ENCODE measurements at places on chromosomes 7 and 10.

DNA sequence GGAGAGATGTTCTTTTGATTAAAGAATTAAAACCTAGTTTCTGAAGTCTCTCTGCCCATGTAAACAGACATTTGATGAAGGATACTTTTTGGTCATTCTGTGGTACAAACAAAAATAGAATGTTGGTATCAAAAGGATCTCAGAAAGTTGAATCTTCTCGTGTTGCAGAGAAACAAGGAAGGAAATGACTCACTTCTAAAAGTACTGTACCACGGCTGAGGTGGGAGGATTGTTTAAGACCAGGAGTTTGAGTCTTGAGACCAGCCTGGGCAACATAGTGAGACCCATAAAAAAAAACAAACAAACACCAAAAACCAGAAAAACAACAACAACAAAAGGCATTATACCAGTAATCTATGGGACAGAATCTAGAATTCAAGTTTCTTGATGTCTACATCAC, 69.7 kb downstream of the PRSS58 start:
- peak; percentile 68 for DNase-seq

GRCh38 chr7:133530682-133531081, 277.8 kb downstream of the EXOC4 start:
- no peak for DNase-seq

DNA sequence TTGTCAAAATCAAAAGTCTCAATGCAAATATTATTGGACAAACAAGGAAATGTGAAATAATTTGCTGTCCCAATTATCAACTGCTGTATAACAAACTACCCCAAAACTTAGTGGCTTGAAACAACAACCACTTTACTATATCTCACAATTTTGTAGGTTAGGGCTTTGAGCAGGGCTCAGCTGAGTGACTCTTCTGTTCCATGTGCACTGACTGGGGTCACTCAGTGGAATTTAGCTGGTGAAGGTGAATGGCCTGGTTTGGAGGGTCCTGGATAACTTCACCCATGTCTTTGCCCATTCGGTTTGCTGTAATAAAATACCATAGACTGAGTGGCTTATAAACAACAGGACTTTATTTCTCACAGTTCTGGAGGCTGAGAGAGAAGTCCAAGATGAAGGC, 3.7 kb upstream of the GSDME start:
- no peak for DNase-seq

DNA sequence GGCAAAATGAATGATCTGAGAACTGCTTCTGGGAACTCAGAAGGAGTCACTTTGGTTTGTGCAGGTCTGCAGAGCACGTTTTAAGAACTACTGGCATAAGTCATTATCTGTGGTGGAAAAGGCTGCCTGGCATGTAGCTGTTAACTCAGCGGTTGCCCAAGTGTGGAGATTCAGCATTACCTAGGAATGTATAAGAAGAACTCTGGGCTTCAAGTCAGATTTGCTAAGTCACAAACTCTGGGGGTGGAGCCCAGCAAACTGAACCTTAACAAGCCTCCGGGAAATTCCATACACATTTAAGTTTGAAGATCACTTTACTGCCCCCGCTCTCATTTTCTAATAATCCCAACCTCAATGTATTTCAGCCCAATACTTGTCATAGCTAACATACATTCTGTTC, 31.1 kb downstream of the PLXDC2 start:
- DNase-seq = no peak

GRCh38 chr7:74002474-74003017, 25.4 kb upstream of the ELN start:
- DNase-seq = peak; percentile 94

- no peak for DNase-seq
Observed at GRCh38 chr10:80542053-80542452, 4.4 kb downstream of the SH2D4B start.

GRCh38 chr7:142548978-142549377, 200.3 kb upstream of the PRSS1 start:
- DNase-seq = no peak

GRCh38 chr7:111168182-111168581, 77.3 kb downstream of the LRRN3 start:
- DNase-seq = no peak

- DNase-seq = no peak
Observed at GRCh38 chr10:95761939-95762492, 6.1 kb downstream of the ENTPD1 start.

DNA sequence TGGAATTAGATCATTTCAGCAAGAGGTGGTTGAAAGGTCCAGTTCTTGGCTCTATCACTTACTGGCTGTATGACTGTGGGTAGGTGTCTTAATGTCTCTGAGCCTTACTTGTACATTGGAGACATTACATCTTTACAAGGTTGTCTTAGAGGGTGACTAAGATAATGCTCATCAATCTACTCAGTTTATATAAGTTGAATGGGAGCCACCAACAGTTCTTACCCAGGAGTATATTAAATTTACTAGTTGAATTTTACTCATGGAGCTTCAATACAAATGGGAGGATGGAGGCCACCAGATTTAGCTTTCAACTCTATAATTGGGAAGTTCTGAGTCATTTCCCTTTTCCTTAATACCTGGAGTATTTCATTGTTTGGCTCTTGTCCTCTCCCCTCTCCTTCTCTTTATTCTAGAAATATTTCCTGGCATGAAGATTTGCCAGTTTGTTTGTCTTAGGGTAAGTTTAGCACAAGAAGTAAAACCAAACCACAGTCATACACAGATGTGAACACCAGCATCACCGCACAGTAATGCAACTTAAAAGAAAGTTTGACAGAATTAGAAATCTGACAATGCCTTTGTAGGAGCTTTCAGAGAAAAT, 222.8 kb downstream of the LRMDA start:
- no peak for DNase-seq

GRCh38 chr10:103832806-103833205, 22.6 kb downstream of the SH3PXD2A start:
- DNase-seq = no peak

- no peak for DNase-seq
Observed at GRCh38 chr7:138513344-138513871, 53.3 kb downstream of the TRIM24 start.

- no peak for DNase-seq
Observed at GRCh38 chr7:92228100-92228499, 17.6 kb downstream of the KRIT1 start.

GRCh38 chr7:621572-622285, 102.1 kb upstream of the PDGFA start:
- DNase-seq = no peak

GRCh38 chr10:93568105-93568390, 1.6 kb downstream of the FFAR4 start:
- DNase-seq = no peak

DNA sequence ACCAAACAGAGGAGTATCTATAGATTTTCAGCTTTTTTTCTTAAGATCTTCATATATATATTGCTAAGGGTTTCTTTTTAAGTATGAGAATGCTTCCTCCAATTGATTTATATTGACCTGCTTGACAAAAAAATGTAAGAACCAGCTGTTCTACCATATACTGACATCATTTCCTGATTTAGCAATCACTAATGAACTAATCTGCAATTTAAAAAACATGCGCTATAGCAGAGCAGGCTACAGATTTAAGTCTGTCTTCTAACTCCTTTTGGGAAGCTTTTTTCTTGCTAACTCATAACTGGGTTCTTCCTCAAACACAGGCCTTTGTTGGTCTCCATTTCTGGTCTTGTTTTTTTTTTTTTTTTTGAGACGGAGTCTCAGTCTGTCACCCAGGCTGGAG, 33.2 kb downstream of the ABCC2 start:
- DNase-seq = no peak

- no peak for DNase-seq
Observed at GRCh38 chr7:44212018-44212417, 11.2 kb downstream of the YKT6 start.

All from NB4 (cell line).